ENCODE measurements at places on chromosomes 5 and 9.

DNA sequence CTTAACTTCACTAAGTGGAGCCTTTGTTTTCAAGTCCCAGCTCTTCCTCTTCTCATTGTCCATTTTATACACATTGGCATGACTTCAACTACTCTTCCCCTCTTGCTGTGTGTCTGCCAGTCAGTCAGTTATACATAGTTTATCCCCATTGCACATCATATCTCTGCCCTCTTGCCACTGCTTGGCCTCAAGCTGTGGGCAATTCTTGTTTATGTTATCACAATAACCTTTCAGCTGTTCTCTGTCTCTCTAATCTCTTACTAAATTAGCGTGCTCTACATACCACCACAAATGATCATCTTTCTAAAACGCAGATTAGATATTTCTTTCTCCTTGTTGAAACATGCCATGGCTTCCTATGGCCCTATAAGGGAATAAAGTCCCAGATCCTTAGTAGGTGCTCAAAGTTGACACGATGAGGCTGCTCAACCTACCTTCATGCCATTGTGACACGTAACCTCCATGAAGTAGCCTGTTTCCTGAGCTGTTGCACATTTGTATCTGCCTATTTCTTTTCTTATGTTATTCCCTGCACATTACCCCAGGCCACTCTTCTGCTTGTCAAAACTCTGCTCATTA is 239.3 kb downstream of the GAS1 start:
- no peak for DNase-seq

GRCh38 chr5:775961-776861 is 8.3 kb downstream of the ZDHHC11B start:
- DNase-seq: peak; percentile 1

GRCh38 chr9:100317706-100318105 is 35.0 kb downstream of the TEX10 start:
- DNase-seq: no peak

DNA sequence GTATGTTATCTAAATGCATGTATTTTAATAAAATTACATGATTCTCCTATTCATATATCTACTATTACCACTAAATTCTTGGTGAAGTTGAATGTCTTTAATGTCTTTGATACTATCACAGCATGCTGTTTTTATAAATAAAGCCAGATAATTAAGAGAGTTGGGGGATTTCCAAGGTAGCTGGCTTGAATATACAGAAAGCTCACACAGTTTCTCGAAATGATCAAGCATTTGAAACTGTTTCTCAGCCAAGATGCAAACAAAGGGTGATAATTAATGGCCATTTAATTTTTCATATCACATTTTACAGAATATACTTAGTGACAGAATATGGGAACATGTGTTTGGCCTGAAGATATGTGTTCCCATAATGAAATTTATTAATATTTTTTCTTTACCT is 145.6 kb upstream of the CDH12 start:
- no peak for DNase-seq

GRCh38 chr9:116543731-116544400 is 143.2 kb upstream of the TRIM32 start:
- peak; percentile 84 for DNase-seq

GRCh38 chr5:163821142-163821541 is 315.7 kb downstream of the MAT2B start:
- no peak for DNase-seq

- DNase-seq: no peak
Measured at GRCh38 chr5:77499441-77499840, 7.3 kb upstream of the WDR41 start.

- no peak for DNase-seq
Measured at GRCh38 chr5:31807789-31808540, 169.0 kb downstream of the PDZD2 start.

- peak; percentile 30 for DNase-seq
Measured at GRCh38 chr9:129995409-129996160, 47.4 kb downstream of the FNBP1 start.

DNA sequence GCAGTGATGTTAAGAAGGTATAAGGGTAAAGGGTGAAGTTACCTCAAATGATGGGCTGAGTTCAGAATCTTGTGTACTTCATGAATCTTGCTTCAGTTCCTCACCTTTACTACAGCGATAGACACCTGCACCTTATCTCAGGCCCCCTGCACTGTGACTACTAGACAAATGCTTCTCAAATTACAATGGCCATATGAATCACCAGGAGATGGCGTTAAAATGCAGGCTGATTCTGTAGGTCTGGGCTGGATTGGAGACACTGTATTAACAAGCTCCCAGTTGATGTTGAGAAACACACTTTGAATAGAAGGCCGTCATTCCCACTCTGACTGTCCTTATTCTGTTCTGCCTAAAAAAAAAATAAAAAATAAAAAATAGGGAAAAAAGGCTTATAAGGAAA is 29.8 kb downstream of the TARS1 start:
- no peak for DNase-seq

DNA sequence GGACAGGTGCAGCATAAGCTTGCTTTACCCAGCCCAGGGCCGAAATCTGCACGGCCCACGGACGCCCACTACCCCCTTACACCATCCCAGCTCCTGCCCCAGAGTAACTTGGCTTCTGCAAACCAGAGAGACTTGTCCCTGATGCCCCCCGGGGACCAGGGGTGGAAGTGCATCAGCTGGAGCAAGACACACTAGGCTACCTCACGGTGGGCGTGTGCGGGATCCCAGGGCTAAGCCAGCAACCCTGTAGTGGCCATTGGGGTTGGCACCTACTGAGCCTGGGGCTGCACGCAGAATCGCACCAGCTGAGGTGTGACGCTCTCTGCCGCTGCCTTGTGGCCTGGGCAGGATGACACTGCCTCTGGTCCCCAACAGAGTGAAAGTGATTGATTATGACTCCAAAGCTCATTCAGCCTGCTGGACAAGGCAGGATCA is 6.1 kb upstream of the ZNF79 start:
- DNase-seq: no peak

GRCh38 chr5:579211-579610 is 32.9 kb upstream of the CEP72 start:
- DNase-seq: no peak

GRCh38 chr5:19547640-19548039 is 440.4 kb downstream of the CDH18 start:
- no peak for DNase-seq

- peak; percentile 46 for DNase-seq
Measured at GRCh38 chr5:143642791-143643190, 169.2 kb upstream of the HMHB1 start.

DNA sequence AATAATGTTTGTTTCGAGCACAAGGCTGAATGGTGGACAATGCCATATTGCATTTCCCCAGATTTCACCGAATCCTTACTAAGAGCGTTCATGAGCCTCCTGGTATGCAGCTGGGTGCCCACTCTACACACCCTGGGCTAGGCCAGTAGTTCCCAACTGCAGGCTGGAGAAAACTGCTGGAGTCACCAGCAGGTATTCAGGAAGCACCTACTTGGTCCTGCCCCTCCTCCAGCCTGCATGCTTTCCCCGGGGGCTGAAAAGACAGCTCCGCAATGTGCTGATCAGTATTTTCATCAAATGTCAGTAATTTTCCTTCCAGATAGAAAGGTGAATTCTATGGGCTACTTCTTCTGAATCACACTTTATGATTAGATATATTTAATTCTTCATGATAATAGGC is 34.4 kb downstream of the SRD5A1 start:
- no peak for DNase-seq

DNA sequence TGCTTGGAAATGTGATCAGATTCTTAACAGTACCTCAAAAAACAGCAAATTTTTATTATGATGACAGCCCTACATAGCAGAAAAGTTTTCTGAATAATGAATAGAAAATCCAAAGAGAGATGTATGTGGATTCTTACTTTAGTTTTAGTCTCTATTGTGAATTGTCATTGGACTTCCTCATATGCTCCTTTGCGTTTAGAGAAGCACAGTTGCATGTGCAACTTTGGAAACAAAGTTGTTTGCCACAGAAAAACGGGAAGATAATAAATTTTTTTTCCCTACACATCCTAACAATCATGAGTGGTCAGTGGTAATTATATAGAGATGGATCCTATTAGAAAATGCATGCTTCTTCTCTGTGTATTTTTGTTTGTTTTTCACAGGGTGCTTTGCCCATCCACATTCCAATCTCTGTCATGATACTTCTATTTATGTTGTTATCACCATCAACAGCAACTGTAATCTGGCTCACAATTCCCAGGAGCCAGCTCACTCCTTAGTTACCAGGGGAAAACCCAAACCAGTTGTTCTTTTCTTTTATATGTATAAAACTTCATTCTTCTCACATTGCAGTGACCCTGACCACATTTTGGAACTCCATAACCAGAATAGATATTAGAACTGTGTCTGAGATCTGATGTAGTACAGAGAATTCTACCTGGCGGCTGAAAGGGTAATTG is 118.7 kb downstream of the NDUFS4 start:
- DNase-seq: peak; percentile 10

DNA sequence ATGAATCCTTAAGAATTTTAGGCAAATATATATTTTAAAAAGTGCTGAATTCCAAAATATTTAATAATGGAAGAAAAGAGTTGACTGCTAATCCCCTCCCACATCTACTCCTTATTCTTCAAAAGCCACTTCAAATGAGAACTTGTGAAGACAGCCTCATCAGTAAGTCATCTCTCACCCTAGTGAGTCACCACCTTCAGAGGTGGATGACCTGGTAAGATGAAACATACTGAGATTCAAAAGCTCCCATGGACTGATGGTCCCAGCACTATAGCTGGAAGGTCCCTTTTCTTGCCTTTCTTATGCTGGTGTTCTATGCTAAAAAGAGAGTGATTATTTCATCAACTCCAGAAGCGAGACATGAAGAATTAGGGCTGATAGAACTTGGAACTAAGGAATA is 37.8 kb upstream of the SPDL1 start:
- DNase-seq: peak; percentile 35

DNA sequence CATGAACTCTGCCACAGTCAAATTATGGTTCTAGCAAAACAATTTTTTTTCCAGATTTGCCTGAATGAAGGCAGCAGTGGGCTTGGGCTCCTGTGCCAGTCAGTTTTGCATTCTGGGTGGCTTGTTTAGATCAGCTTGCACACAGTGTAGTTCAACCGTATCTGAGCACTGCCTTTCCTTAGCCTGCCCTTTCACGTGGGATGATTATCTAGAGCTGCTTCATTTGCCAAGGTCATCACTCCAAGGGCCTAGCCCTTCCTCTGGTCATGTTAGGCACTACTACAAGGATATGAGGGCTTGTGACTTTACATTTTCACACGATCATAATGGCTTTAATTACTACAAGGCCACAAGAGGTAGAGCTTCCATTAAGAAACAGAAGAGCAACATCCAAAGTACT is 150.6 kb upstream of the EFNA5 start:
- DNase-seq: no peak

DNA sequence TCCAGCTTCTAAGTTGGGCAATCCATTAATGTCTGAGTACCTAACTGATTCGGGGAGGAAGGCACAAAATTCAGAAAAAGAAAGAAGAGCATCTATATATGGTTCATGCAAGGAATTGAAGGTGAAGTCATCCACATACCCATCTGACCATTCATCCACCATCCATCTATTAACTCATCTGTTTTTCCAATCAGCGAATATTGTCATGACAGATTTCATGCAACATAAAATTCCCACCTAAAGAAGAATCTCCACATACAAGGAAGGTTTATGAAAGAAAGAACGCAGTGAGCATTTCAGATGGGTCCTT is 164.7 kb downstream of the GRIA1 start:
- DNase-seq: no peak

DNA sequence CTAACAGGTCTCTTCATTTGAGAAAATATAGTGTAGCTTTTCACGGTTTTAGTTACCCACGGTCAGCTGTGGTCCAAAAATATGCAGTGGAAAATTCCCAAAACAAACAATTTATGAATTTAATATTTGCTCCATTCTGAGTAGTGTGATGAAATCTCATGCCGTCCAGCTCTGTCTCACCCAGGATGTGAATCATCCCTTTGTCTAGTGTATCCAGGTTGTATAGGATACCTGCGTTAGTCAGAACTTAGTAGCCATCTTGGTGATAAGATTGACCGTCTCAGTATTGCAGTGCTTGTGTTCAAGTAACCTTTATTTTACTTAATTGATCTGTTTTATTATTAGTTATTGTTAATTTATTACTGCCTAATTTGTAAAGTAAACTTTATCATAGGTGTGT is 41.1 kb downstream of the NDUFS4 start:
- DNase-seq: no peak

- no peak for DNase-seq
Measured at GRCh38 chr5:147461915-147462314, 48.0 kb downstream of the DPYSL3 start.

DNA sequence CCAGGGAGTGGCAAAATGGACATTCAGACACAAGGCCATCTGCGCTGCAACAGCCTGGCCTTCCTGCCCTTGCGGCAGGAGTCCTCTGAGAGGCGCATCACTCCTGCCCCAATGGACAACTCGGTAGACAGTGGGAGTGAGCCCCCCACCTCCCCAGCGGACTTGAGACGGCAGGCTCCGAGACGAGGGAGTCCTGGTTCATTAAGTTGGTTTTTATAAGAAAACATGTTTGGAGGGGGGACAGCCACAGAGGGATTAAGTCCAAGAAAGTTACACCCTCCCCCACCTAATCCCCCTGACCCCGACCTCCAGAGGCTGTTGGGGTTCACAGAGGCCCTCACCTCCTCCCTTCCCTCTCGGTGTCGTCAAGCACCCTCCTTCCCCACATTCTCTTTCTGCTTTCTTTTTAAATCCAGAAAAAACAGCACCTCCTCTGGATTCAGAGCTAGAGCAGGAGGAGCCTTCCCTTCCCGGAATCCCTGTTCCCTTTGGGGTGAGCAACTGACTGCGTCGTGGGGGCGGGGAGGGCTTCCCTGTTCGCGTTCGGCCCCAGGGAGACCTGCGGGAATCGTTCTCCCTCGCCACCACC is 1.8 kb upstream of the EGR1 start:
- DNase-seq: no peak

- no peak for DNase-seq
Measured at GRCh38 chr9:122814545-122814944, 13.8 kb downstream of the PDCL start.

- DNase-seq: no peak
Measured at GRCh38 chr9:15433661-15434060, 11.0 kb downstream of the SNAPC3 start.

DNA sequence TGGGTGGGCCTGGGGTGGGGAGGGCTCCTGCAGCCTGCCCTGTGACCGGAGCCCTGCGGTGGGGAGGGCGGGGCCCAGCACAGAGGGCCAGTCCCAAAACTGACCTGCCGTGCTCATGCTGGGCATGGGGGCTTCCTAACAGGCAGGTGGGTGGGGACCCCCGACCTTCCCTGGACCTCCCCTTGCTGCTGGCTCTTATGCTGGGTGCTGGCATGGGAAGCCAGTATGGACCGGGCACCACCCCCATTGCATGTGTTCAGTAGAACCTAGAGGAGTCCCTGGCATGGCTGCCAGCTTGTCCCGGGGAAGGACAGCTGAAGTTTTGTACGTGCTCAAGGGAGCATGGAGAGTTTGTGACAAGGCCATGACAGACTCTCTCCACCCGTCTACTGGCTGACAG is 37.1 kb downstream of the WNK2 start:
- no peak for DNase-seq

- no peak for DNase-seq
Measured at GRCh38 chr5:159650803-159651202, 265.5 kb upstream of the ADRA1B start.
